ENCODE measurements at places on chromosomes 6 and 20. TPM values are rescaled to one million over a fixed set of nuclear protein-coding genes. Genes with fewer than 3 reads are reported as not detected.

Gene CAGE1
- total RNA-seq, result 0.09 TPM

- DNase-seq, result no peak
Observed at GRCh38 chr6:17276766-17277165, 4.4 kb upstream of the RBM24 start.

- no peak for DNase-seq
Observed at GRCh38 chr6:29559524-29560287, at the start of gene UBD. UBD (minus strand) TSS chr6:29559732; CDS start chr6:29559701, 31 bp downstream.

GRCh38 chr6:2979819-2980464 lies 8.6 kb upstream of the SERPINB6 start:
- no peak for DNase-seq

- no peak for DNase-seq
Observed at GRCh38 chr20:8449123-8449522, 317.1 kb downstream of the PLCB1 start.

All from thymus (tissue), 14 donors.